ENCODE measurements at places on chromosomes 6 and 20. TPM values are rescaled to one million over a fixed set of nuclear protein-coding genes. Genes with fewer than 3 reads are reported as not detected.

GRIK2 gene
- 1.1 TPM for total RNA-seq

ENPP3 gene
- total RNA-seq, result 1.8 TPM

GPSM3 gene
- total RNA-seq, result 11.3 TPM

ZBP1 gene
- total RNA-seq, result 0.73 TPM

DEFB112 gene
- not detected for total RNA-seq

NEURL2 gene
- total RNA-seq, result 7.5 TPM

SCUBE3 gene
- total RNA-seq, result 0.33 TPM

SLC16A10 gene
- total RNA-seq, result 5.4 TPM

SENP6 gene
- total RNA-seq, result 152 TPM

ENPP5 gene
- 2.2 TPM for total RNA-seq

AIF1 gene
- total RNA-seq, result 28.2 TPM

SNRPB2 gene
- 34.8 TPM for total RNA-seq

SYCP2 gene
- 4.5 TPM for total RNA-seq

PTP4A1 gene
- 26.9 TPM for total RNA-seq

FAM162B gene
- 6.9 TPM for total RNA-seq

GLYATL3 gene
- not detected for total RNA-seq

TINAG gene
- total RNA-seq, result not detected

KCNS1 gene
- not detected for total RNA-seq

VAPB gene
- 18.6 TPM for total RNA-seq

PHACTR1 gene
- 5.6 TPM for total RNA-seq

ZC3H12D gene
- 2.3 TPM for total RNA-seq

PACSIN1 gene
- 0.29 TPM for total RNA-seq

C6orf58 gene
- not detected for total RNA-seq

MMP24OS gene
- total RNA-seq, result 17.4 TPM

SPDEF gene
- 89.0 TPM for total RNA-seq

FAM83C gene
- total RNA-seq, result not detected

BPIFB2 gene
- not detected for total RNA-seq

RIMS4 gene
- 0.96 TPM for total RNA-seq
